ENCODE measurements at places on chromosomes 2 and 18. TPM values are rescaled to one million over a fixed set of nuclear protein-coding genes. Genes with fewer than 3 reads are reported as not detected.

The TMSB10 gene
- 450 TPM for total RNA-seq

The MITD1 gene
- 13.8 TPM for total RNA-seq

The KCNG2 gene
- total RNA-seq: not detected

The DES gene
- 14,457 TPM for total RNA-seq

The SGPP2 gene
- total RNA-seq: 30.6 TPM

The RGPD6 gene
- total RNA-seq: 17.4 TPM

The CD207 gene
- total RNA-seq: not detected

The KYNU gene
- 1.4 TPM for total RNA-seq

The ACKR3 gene
- 25.4 TPM for total RNA-seq

The GCG gene
- total RNA-seq: not detected

The SFTPB gene
- total RNA-seq: 0.50 TPM

The GPR39 gene
- total RNA-seq: not detected

The C2orf80 gene
- not detected for total RNA-seq

The KRTCAP3 gene
- not detected for total RNA-seq

The SLC4A3 gene
- 456 TPM for total RNA-seq

The BMP10 gene
- 0.25 TPM for total RNA-seq

The HAAO gene
- 1.9 TPM for total RNA-seq

Measured in left ventricle myocardium superior (tissue), 1 donor.